Kasumi-1 (cell line): ENCODE measurements at places on chromosomes 13 and 19.
A peak's percentile ranks its signal among the peaks of the same experiment; 100 is the strongest.

DNA sequence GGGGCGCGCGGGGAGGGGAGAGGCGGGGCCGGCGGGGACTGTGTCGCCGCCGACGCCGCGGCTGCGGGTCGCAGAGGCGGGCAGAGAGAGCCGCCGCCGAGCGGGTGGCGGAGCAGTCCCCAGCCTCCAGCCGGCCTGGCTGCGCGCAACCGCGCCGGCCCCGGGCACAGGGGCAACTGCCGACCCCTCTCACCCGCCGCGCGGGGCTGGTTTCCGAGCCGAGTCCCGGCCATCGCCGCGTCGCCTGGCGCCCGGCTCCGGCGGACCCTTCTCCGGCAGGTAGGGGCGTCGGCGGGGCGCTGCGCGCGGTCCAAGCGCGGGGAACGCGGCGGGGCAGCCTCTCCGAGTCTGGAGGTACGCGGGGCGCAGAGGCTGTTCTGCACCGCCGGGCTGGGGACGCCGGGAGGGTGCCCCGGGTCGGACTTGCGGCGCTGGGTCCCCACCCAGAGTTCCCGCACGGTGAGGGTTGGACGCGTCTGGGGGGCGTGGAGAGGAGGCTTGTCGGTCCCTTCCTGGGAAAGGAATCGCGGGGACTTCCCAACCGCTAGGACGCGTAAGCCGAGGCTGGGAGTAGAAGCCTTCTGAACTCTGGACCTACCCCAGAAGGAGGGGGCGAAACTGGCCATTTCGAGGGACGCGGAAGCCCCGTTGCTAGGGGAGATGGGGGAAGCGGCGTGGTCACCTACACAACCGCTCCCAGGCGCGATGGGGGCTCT is 133.6 kb upstream of the MYO16 start:
- DNase-seq = no peak

DNA sequence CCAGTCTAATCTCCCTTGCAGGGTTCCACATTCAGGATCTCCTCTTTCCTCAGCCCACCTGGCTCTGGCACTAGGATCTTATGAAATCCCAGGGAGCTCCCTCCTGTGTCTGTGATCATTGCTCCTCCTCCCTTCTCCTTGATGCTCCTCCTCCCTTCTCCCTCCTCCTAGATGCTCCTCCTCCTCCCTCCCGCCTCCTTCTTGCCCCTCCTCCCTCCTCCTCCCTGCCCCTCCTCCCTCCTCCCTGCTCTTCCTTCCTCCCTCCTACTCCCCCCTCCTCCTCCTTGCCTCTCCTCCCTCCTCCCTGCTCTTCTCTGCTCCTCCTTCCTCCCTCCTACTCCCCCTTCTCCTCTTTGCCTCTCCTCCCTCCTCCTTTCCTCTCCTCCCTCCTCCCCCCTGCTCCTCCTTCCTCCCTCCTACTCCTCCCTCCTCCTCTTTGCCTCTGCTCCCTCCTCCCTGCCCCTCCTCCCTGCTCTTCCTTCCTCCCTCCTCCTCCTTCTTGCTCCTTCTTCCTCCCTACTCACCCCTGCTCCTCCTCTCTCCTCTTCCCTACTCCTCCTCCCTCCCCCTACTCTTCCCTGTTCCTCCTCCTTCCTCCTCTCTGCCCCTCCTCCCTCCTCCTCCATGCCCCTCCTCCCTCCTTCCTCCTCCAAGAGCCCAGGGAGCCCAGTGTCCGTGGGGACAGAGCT is 14.9 kb upstream of the ZBTB7A start:
- peak; percentile 40 for DNase-seq

DNA sequence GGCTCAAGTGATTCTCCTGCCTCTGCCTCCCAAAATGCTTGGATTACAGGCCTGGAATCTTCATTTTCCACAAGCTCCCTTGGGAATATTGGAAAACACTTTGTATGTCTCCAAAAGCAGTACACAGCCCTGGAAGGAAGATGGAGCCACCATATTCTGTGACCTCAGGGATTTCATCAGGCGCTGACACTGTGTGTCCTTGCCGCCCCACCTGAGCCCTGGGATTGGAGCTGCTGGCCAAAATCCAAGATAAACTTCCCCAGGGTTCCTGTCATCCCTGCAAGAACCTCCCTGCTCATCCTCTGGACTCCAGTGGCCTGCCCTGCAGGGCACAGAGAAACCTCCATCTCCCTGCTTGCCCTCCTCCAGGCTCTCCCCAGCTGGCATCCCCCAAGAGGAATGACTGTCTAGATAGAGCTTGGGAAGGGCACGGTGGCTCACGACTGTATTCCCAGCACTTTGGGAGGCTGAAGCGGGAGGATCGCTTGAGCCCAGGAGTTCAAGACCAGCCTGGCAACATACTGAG is 1.3 kb upstream of the GNG7 start:
- no peak for DNase-seq

DNA sequence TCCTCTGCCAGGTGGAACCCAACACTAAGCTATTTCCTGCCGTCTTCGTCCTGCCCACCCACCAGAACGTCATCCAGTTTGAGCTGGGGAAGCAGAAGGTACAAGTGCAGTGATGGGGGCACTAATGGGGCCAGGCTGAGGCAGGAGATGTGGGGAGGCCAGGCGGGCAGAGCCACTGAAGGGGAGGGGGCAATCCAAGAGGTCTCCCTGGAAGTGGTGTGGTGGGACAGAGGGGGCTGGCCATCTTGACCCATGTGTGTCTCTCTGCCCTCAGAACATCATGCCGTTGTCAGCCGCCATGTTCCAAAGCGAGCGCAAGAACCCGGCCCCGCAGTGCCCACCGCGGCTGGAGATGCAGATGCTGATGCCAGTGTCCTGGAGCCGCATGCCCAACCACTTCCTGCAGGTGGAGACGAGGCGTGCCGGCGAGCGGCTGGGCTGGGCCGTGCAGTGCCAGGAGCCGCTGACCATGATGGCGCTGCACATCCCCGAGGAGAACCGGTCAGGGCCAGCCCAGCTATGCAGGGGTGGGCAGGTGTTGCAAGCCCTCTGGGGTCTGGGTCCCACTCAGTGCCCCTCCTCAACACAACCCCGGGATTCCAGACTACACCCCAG is 49.6 kb downstream of the RYR1 start:
- DNase-seq = no peak

DNA sequence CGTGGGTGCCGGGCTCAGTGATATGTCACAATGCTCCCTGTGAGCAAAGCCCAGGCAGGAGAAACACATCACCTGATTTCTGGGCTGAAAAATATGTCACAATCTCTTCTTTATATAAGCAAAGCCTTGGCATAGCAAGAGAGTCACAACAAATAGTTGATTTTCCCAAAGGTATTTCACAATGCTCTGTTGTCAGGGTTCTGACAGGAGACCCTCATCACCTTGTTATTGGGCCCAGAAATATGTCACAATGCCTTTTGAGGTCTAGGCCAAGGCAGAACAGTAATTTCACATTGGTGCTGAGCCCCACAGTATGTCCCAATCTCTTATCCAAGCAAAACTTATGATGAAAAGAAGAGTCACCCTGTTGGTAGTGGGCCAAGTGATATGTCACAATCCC is 125.7 kb downstream of the ZNF675 start:
- DNase-seq = no peak

DNA sequence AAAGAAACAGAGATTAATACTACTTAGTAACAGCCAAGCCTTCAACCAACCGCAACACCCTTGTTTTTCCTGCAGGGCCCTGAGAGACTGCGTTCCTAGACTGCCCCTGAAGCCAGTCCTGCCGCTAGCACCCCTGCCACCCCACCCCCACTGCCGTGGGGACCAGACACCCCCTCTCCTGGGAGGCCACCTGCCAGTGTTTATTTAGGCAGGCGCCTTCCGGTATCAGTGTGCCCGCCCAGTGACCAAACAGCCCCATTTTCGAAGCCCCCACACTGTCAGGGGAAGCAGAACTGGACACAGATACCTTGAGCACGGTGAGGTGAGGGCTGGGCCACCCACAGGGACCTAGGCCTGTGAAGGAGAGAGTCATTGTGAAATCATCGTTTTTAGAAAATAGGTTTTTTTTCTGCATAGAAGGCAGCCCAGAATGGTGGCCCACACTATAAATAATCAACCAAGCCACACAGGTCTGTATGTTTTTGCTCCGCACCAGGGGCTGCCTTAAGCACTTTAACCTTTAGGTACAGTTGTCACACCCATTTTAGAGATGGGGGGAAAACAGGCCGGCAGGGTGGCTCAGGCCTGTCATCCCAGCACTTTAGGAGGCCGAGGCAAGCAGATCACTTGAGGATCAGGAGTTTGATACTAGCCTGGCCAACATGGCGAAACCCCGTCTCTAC is 3.5 kb upstream of the TLE5 start:
- DNase-seq = no peak
